NCI-H2081 treated with DMSO at 0.1 percent for 48 hours (cell line): ENCODE measurements at places on chromosomes 13 and 19.
A peak's percentile ranks its signal among the peaks of the same experiment; 100 is the strongest.

DNA sequence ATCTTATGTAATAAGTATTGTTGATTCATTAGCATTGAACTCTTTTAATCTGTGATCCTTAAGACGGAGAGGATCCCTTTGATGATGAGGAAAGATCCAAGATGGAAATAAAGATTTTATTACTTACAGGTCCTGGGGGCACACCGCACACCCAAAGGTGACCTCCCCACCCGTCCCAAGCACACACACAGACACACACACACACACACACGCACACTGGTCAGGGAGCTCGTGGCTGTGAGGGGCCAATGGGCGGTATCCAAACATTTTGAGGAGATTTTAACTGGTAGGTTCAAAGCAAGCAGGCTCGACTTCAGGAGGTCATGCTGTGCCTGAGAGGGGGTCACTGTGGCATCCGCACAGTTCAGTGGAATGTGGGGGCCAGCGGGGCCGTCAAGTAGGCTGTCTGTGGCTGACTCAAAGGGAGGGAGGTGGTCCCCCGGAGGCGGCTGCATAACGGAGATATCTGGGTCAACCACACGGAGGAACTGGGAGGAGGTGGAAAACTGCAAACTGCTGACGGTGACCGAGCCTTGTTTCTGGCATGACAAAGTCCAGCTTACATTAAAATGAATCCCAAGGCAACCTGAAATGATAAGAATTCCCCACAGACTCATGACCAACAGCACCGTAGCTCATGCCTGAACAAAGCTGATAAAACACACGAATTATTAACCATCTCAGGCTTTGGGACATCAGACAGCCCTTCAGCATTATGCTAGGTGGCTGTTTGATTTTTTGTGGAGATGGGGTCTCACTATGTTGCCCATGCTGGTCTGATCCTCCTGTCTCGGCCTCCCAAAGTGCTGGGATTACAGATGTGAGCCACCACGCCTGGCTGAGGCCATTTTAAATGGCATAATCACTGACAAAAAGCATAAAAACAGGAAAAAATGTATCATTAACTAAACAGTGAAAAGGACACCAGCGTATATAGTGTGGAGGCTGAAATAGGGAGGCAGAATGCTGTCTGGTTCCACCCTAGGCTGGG is 20.9 kb upstream of the SIGLEC11 start:
- no peak for DNase-seq

DNA sequence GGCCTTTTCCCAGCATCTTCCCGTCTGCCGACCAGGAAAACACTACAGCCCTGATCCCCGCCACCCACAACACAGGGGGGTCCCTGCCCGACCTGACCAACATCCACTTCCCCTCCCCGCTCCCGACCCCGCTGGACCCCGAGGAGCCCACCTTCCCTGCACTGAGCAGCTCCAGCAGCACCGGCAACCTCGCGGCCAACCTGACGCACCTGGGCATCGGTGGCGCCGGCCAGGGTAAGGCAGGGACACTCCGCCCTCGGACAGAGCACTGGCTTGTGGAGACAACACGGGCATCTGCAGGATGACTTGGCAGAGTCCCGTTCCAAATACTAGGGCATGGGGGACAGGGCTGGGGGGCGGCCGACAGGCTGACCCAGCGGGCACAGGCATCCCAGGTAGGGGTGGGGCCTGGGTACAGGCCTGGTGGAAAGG is 31.1 kb downstream of the COMP start:
- DNase-seq: no peak

- DNase-seq: no peak
Measured at GRCh38 chr13:44404261-44405132, 30.9 kb downstream of the SERP2 start.

GRCh38 chr13:24133021-24133795 is 27.3 kb upstream of the SPATA13 start:
- DNase-seq: no peak

DNA sequence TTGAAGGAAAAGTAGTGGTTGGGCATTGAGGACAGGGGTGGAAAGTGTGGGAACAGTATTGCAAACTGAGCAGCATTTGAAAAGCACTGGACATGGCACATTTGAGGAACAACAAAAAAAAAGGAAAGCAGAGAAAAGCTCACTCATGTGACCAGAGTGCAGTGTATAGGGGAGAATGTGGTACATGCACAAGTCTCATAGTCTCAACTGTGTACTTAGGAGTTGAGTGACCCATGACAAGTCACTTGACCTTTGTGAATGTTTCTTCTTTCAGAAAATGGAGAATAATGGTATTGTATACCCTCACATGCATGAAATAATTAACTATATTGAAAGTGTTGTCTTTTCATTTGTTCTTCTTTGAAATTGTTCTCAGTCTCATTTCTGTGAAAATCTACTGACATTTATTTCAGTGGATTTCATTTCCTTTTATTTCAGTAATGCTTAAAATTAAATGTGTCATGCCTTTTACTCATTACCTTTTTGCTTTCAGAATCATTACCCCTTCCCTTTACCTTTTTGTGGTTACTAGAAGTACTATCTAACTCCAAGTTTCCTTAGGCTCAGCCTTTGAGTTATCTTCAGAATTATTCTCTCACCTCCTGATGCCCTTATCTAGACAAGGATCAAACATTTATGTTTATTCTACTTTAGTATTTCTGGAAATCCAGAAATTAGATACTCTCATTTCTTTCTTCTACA is 79.1 kb upstream of the MLNR start:
- DNase-seq: no peak

- no peak for DNase-seq
Measured at GRCh38 chr19:7435586-7435985, 53.2 kb downstream of the PEX11G start.

- no peak for DNase-seq
Measured at GRCh38 chr13:23434491-23434890, 989 bp upstream of the SACS start.

- DNase-seq: peak; percentile 9
Measured at GRCh38 chr19:42132851-42133528, 744 bp upstream of the POU2F2 start.

GRCh38 chr19:51531349-51532315 is at the start of gene SIGLEC6:
Gene SIGLEC6 (minus strand): TSS chr19:51531670. CDS start chr19:51531648, 22 bp downstream.
- DNase-seq: no peak

- DNase-seq: no peak
Measured at GRCh38 chr13:77415253-77416071, 88.6 kb upstream of the MYCBP2 start.

GRCh38 chr19:41940731-41941409 is 12.6 kb upstream of the ERFL start:
- DNase-seq: no peak

GRCh38 chr19:409516-410242 is 732 bp upstream of the C2CD4C start:
- no peak for DNase-seq

DNA sequence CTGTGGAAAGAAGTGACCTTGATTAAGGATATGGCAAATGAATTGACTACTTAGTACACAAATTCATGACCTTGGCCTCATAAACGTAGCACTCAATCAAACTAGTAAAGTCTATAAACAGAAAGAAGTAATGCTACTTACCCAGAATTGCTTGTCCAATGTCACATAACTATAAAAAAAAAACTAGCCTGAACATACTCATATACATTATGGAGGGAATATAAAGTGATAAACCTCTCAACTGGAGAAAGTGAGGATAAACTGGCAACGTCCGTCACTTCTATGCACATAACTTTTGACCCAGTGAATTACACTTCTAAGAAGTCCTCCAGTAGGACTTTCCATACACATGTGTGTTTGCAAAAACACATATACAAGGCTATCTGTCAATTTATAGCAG is 7.7 kb upstream of the SERP2 start:
- DNase-seq: no peak

DNA sequence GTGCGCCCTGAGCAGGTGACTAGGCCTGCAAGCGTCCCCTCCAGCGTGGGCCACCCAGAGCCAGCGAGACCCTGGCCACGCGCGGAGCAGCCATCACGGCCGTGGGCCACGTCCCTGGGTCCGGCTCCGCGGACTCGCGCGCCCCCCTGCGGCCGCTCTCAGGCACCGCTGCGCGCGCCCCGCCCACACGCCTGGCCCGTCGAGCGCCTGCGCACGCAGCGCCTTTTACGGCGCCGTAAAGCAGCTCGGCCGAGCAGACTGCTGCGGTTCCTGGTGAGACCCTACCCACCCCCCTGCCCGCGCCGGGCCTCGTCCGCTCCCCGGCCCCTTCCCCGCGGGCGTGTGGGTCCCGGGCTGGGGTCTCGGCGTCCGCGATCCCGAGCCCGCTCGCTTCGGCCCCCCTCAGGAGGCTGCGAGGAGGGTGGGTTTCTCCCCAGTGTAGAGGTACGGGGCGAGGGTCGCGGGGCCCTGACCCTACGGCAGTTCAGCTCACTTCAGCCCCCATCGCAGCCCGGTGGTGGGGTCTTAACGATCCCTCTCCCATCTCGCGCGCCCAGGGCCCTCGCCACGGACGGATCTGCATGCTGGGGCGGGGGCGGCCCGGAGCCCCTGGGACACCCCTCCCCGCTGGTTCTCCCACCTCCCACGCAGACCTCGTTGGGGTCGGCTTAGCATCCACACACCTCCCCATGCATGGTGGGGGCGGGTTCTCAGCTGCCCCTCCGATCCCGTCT is at the start of gene TRAPPC5:
TSS of gene TRAPPC5 (plus strand) at position 228 of the 734 bp plus-strand sequence. CDS start 1,421 bp downstream, outside the sequence.
- peak; percentile 30 for DNase-seq

GRCh38 chr13:111281751-111282311 is 38.6 kb upstream of the TEX29 start:
- DNase-seq: no peak

GRCh38 chr13:99330942-99331341 is 23.7 kb upstream of the GPR183 start:
- DNase-seq: no peak

DNA sequence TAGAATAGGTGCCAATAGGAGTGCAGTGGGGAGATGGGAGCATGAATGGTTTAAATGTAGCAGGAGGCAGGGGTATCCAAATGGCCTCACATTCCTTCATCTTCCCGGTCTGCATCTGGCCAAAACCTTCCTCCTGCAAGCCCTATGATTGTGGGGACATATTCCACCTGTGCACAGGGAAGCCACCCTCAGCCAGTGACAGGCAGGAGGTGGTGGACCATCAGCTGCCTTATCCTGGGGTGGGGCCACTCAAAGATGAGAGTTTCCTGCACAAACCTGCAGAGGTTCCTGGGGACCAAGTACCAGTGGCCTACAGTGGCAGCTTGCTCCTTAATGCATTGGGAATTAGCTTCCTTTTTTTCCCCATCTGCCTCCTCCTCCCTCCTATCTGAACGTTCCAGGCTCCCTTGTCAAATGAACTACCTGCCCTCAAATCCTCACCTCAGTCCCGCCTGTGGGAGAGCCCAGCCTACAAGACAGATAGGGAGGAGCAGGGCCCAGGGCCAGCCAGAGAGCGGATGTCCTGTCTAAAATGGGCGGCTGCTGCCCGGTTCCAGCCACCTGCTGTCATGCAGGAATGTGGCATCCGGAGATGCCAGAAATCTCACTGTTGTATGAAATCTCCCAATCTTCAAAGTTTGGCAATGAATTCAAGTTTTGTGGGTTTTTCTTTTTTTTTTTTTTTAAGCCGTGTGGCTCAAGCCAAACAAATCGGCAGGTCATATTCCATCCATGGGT is 85.0 kb downstream of the TSHZ3 start:
- no peak for DNase-seq

DNA sequence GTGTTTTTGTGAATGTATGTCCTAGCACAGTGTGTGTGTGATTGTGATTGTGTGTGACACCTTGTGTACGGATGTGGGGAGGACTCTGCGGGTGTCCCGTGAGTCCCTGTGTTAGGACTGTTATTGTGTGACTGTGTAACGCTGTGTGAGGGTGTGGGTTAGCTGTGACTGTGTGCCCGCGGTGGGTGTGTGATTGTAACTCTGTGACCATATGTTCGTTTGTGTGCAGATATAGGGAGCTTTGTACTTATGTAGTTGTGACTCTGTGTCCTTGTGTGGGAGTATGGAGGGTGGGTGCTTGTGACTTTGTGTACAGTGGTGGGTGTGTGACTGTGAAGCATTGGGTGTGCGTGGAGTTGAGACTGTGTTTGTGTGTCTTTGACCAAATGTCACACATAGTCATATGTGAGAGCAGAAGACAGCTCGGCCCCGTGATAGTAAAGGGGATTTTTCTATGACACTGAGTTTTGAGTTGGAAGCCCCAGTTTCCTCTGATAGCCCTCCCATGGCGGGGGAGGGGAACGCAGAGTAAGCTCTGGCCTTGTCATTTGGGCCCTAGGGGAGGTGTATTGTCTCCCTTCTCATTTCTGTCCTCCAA is 949 bp upstream of the ZNF260 start:
- DNase-seq: no peak

GRCh38 chr13:44171156-44171555 is 202.5 kb upstream of the SERP2 start:
- no peak for DNase-seq

GRCh38 chr13:27523346-27524073 is 73.1 kb upstream of the MTIF3 start:
- no peak for DNase-seq

DNA sequence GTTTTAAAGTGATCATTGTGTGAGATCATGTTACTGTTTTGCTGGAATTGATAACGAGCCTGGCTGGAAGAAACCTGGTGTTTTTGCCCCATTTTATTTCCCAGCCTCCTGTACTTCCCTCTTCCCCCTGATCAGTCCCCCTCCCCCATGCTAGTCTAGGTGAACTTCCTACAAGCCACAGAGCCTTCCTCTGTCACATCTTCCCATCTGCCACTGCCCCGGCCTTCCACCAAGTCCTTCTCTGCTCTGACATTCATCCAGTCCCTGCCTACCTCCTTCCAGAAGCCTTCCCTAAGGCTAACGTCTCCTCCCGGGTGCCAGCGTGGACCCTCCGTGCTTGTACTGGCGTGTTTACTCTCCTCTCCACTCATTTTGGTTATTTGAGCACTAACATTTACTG is 14.3 kb downstream of the FARP1 start:
- no peak for DNase-seq

- DNase-seq: no peak
Measured at GRCh38 chr13:98522371-98522770, 54.5 kb downstream of the STK24 start.

- DNase-seq: no peak
Measured at GRCh38 chr19:2288818-2289713, 7.1 kb upstream of the PEAK3 start.

- no peak for DNase-seq
Measured at GRCh38 chr19:13164343-13165161, 14.3 kb downstream of the IER2 start.

GRCh38 chr13:59099182-59099974 is 1064.3 kb downstream of the DIAPH3 start:
- DNase-seq: no peak

DNA sequence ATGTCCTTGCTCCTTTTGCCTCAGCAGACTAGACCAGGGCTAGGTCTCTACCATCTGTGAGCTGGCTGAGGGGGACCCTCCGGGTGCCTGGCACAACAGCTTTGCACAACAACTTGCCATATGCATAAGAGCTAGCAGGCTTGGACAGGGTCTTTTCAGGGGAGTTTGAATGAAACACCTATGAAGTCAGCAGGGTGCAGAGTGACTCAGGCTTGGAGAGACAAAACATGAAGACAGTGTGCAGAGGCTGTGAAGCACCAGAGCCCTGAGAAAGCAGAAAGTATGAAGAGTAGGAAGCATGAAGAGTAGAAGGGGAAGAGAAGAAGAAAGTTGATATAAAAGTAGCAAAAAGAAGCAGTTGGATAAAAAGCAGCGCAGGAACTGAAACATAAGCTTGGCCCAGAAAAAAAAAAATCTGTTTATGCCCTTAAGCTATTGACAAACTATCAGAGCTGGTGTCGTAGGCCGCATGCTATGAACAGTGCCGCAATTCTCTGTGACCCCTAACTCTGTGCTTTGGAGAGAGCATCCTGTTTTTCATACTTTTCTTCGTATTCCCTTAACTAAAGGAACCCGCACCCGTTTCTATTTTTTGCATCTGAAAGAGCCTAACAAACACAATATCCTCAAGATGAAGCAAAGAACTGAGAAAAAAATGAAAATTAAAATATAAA is 52.7 kb upstream of the FAM216B start:
- no peak for DNase-seq

- no peak for DNase-seq
Measured at GRCh38 chr13:41384749-41385503, 72.4 kb upstream of the RGCC start.
